Calu3 (cell line): ENCODE measurements at places on chromosomes 7 and 10. TPM values are rescaled to one million over a fixed set of nuclear protein-coding genes. Genes with fewer than 3 reads are reported as not detected.

DNA sequence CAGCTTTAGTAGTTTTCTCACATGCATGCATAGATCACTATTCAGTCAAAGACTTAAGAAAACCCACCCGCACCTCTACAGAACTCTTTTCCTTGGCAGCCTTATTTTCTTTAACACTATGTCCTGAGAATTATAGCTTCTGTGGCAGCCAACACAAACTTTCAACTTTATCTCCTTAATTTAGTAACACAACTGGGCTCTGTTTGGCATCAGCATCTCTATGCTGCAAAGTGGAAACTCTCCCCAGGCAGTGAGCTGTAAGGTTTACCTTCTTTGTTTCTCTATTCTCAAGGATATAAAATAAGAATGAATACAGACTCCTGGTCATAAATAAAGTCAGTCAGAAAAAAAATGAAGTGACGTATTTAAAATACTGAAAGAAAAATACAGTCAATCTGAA is 115.2 kb upstream of the PPP1R9A start:
- H3K36me3 ChIP-seq = no peaks in the 10 kb centered on the region
- H3K27me3 ChIP-seq = no peaks in the 10 kb centered on the region
- no peak overlapping the region for H3K27ac ChIP-seq
- no peak for DNase-seq
- H3K4me1 ChIP-seq = peaks cover 15% of the 10 kb centered on the region

- no peak overlapping the region for H3K27ac ChIP-seq
- H3K4me3 ChIP-seq = no peak overlapping the region
- no peaks in the 10 kb centered on the region for H3K36me3 ChIP-seq
- no peaks in the 10 kb centered on the region for H3K4me1 ChIP-seq
- no peak for DNase-seq
- peaks cover 21% of the 10 kb centered on the region for H3K27me3 ChIP-seq
Measured at GRCh38 chr10:81696609-81697388, 178.2 kb upstream of the NRG3 start.

DNA sequence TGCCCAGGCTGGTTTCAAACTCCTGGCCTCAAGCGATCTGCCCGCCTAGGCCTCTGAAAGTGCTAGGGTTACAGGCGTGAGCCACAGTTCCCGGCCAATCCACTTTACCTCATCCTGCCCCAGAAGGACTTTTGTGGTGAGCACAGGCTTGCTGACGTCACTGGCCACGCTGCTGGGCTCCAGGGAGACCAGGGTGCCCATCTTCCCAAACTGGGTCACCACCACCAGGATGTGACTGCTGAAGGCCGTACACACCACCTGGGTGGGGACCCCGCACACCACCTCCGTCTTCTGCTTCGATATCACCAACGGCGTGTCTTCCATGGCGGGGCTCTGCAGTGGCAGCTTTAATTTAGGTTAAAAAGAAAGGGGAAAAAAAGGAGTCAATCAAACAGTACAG is 816 bp downstream of the PSMG3 start:
- DNase-seq = peak; percentile 61
- H3K27me3 ChIP-seq = no peaks in the 10 kb centered on the region
- peak overlapping the region; percentile 80 for H3K4me3 ChIP-seq
- H3K36me3 ChIP-seq = peaks cover 67% of the 10 kb centered on the region

DNA sequence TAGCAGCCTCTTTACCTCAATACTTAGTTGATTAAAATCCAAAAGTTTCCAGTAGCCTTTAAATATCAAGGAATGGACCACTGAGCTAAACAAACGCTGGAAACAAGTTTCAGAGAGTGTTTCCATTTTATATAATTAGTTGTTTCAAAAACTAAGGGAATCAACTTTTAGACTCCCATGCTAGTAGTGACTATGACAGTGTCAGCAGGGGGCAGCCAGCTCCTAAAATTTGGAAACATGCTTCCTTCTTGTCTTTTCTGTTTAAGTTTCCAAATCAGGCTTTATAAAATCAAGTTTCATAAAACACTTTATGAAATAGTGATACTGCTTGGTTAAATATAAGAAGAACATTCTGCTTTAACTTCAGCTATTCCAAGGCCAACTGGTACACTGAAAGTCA is 138.2 kb upstream of the TMEM229A start:
- no peaks in the 10 kb centered on the region for H3K27me3 ChIP-seq
- H3K27ac ChIP-seq = no peak overlapping the region
- no peaks in the 10 kb centered on the region for H3K4me1 ChIP-seq
- H3K36me3 ChIP-seq = no peaks in the 10 kb centered on the region
- H3K4me3 ChIP-seq = no peak overlapping the region

DNA sequence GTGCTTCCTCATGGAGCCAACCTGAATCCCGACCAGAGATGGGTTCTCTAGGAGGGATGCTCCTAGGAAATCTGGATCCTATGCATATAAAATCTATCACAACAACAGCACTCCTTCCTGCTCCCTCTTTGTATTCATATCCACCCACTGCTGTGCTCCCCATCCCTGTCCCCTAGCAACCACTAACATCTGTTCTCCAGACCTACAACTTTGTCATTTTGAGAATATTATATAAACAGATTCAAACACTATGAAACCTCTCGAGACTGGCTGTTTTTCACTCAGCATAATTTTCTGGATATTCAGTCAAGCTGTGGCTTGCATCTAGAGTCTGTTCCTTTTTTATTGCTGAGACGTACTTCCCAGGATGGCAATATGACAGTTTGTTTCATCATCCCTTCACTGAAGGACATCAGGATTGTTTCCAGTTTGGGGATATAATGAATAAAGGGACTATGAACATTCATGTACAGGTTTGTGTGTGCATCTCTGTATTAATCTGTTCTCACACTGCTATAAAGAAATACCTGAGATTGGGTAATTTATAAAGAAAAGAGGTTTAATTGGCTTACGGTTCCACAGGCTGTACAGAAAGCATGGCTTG is 36.0 kb upstream of the PRR15 start:
- H3K4me3 ChIP-seq = no peak overlapping the region
- no peaks in the 10 kb centered on the region for H3K36me3 ChIP-seq
- no peaks in the 10 kb centered on the region for H3K4me1 ChIP-seq
- no peaks in the 10 kb centered on the region for H3K27me3 ChIP-seq

DNA sequence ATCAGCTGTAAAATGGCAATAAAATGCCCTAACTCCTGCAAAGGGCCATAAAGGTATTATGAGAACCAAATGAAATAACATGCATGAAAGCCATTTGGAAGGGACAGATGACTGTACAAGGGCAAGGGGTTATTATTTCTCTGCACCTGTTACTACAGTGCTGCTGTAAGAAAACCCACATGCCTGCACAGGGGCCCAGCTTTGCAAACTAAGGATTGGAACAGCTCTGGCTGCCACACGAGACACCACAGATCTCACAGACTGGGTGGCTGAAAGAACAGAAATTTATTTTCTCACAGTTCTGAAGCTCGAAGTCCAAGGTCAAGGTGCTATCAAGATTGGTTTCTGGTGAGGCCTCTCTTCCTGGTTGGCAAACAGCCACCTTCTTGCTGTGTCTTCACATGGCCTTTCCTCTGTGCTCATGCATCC is 409.0 kb upstream of the NRP1 start:
- no peaks in the 10 kb centered on the region for H3K27me3 ChIP-seq
- H3K4me3 ChIP-seq = no peak overlapping the region
- no peak overlapping the region for H3K27ac ChIP-seq
- H3K36me3 ChIP-seq = no peaks in the 10 kb centered on the region

GRCh38 chr7:134844200-134844599 is 64.8 kb downstream of the CALD1 start:
- DNase-seq = peak; percentile 18
- H3K4me1 ChIP-seq = peaks cover 22% of the 10 kb centered on the region
- H3K27ac ChIP-seq = no peak overlapping the region

SEMA3A gene
- total RNA-seq = 20.2 and 24.3 TPM in 2 replicates

LRRC18 gene
- not detected in 2 replicates for total RNA-seq
